NCI-H1436 treated with DMSO at 0.1 percent for 48 hours (cell line): ENCODE measurements at places on chromosomes 5 and 9.
A peak's percentile ranks its signal among the peaks of the same experiment; 100 is the strongest.

GRCh38 chr5:155080721-155081120 is 67.2 kb downstream of the KIF4B start:
- no peak for DNase-seq

- DNase-seq = peak; percentile 86
These were observed 34.4 kb downstream of the MACROH2A1 start for GRCh38 chr5:135364421-135365262.

- no peak for DNase-seq
These were observed 465.2 kb downstream of the LRRC70 start for GRCh38 chr5:63043792-63044191.

DNA sequence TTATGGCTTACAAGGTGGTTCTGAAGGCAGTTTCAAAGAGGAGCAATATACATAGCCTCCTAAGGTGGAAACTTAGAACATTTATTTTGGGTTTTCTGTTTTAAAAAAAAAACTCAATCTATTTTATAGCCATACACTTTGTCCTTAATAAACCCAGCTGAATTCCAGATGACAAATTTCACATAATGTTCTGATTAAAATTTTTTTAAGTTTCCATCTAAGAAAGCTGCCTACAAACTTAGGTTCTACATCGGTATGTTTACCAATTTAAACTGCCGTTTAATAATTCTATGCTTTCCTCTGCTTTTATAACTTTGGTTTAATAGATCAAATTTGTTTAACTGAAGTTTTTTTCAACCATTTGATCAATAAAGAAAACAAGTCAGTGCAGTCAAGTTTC is 12.5 kb downstream of the NR3C1 start:
- no peak for DNase-seq

GRCh38 chr9:89185980-89186379 is 7.4 kb upstream of the SHC3 start:
- DNase-seq = no peak

GRCh38 chr9:24118190-24118589 is 292.1 kb upstream of the ELAVL2 start:
- no peak for DNase-seq

DNA sequence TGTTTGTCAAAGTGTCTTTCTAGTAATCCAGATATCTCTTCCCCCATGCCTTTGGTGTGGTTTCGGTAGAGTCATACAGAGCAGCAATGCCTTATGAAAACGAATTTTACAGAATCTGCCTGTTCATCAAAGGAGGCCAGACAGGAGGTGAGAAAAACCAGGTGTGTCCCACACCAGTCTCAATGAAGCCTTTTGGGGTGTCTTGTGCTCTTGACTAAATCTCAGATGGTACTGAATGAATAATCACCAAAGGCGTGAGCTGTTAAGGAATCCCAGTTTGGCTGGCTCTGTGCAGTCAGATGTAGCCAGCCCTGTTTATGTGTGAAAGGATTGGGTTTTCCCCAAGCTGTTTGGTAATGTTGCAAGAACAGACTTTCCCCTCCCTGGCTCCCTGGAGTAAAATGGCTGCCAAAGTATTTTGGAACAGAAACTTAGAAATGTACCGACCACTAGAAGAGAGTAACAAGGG is 70.8 kb upstream of the CDKN2B start:
- DNase-seq = no peak

GRCh38 chr9:18821788-18822187 is 211.2 kb downstream of the SAXO1 start:
- DNase-seq = no peak

DNA sequence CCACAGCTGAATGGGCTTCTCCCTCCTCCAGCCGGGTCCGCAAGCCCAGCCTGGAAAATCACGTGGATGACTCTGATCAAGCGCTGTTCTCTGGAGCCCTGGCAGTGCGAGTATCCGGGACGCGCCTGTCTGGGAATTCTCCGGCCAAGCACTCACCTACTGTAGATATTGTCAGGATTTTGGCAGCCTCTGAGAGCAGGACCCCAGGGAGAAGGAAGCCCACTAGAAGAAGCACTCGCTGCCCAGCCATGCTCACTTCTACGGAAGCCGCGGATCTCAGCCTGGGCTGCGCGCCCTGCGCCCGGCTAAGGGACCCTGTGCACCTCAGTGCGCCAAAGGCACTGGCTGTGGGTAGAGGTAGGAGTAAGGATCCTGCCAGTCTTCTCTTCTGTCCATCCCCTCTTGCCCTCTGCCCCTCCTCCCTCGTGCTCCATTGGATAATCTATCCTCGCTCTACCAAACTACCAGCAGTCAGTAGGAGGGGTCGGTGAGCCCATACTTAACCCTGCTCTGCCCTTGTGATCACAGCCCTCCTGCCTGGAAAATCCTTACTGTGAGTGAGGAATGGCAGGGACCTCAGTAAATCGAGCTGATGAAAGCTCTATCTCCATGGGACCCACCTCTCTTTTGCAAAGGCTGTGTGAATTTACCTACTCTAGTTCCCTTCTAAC is at the start of gene UGT3A2:
TSS of gene UGT3A2 (minus strand) at position 343 of the 671 bp plus-strand sequence. CDS start at position 250, 93 bp downstream.
- no peak for DNase-seq

- no peak for DNase-seq
These were observed 2.9 kb upstream of the LCP2 start for GRCh38 chr5:170300361-170301013.

- no peak for DNase-seq
These were observed 43.3 kb downstream of the MCTP1 start for GRCh38 chr5:95241635-95242034.

DNA sequence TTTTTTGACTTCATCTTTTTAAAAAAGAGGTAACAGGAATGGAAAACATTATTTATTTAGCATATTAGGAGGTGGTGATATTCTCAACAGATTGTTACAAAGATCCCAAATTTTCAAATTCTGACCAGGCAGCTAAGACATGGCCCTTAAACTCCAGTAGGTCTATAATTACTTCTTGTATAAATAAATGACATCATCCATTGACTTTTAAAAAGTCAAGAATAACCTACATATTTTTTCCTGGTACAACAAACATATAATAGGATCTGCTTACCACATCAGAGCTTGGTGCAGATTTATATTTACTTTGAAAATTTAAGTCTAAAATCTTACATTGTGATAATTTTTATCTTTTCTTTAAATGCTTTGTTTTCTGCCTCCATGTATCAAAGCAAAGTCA is 92.2 kb upstream of the TRPM3 start:
- no peak for DNase-seq

- peak; percentile 49 for DNase-seq
These were observed 384.6 kb downstream of the BRINP1 start for GRCh38 chr9:118984607-118985006.
